Kidney epithelial cell (primary cell): ENCODE measurements at places on chromosomes 1 and 21. TPM values are rescaled to one million over a fixed set of nuclear protein-coding genes. Genes with fewer than 3 reads are reported as not detected.

DNA sequence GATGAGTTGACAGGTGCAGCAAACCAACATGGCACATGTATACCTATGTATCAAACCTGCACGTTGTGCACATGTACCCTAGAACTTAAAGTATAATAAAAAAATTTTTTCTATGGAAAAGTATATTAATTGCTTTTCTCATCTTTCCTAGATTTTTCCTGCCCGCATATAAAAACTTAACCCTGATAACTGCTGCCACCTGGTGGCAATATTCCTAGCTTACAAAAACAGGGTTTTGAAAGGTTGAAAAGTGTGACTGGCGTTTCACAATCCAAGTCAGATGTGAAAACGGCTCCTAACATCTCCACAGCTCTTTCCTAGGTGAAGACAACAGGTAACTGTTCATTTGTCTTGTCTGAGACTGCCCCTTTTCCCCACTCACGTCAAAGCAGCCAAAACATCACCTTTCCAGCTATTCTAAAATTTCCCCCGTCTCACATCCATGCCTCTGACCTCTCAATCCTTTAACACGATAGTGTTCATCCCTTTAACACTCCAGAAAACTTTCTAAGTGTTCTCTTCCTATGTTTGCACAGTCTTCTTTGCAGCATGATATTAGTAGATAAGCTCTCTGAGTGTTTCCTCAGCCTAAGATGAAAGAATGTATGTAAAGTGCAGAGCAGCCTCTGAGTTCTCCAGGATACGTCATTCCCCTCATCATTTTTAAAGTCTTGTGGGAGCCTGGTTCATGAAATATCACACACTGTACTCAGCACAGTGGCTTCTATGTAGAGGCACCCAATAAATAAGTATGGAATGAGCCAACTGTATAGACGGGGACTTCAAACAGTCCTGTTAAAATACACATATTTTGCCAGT, 27.5 kb downstream of the OVGP1 start:
- DNase-seq, result no peak

- DNase-seq, result no peak
Observed at GRCh38 chr1:89633800-89634625, 1.1 kb downstream of the LRRC8C start.

Gene SPTA1
- not detected in 2 replicates for total RNA-seq

- DNase-seq, result no peak
Observed at GRCh38 chr1:178284058-178284457, 190.2 kb downstream of the RASAL2 start.

DNA sequence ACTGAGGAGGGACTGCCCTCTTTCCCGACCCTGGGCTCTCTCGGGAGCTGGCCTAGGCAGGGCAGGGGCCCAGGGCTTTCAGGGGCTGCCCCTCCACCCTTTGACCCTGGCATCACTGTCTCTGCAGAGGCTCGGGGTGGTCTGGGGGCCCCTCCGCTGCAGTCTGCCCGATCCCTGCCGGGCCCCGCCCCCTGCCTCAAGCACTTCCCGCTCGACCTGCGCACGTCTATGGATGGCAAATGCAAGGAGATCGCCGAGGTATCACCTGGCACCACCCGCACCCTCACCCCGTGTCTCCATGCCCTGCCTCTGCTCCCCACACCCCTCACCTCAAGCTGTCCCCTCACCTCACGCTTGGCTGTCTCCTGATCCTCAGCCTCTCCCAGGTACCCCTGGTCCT, 5.5 kb downstream of the AMPD2 start:
- DNase-seq, result no peak

GRCh38 chr1:34460193-34460592, 283.5 kb downstream of the C1orf94 start:
- DNase-seq, result no peak

GRCh38 chr1:10958614-10959013, 53.8 kb upstream of the TARDBP start:
- no peak for DNase-seq

Gene PRRX1
- total RNA-seq, result 0.75 and 2.9 TPM in 2 replicates

GRCh38 chr1:171251042-171251951, 3.0 kb downstream of the FMO1 start:
- DNase-seq, result no peak

DNA sequence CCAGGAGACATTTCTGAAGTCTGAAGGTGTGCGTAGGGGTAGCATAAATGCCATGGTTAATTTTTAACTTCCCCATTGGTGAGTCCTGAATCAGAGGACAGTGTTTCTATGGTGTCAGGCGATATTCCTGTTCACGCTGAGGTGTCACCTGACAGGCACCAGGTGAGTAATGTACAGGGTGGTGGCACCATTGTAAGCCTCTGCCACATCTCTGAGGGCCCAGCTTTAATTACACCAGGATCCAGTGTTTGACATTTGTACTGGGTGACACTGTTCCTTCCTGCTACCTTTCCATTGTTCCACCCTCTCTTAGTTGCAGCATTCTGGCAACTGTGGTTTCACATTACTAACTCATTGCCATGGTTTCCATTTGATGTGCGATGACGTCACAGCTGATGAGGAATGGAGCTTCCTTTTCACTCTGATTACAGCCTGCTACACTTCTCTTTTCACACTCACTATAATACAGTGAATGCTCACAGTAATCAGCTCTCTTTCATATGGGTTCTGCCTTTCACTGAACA, 40.6 kb upstream of the MARK1 start:
- peak; percentile 79 for DNase-seq

DNA sequence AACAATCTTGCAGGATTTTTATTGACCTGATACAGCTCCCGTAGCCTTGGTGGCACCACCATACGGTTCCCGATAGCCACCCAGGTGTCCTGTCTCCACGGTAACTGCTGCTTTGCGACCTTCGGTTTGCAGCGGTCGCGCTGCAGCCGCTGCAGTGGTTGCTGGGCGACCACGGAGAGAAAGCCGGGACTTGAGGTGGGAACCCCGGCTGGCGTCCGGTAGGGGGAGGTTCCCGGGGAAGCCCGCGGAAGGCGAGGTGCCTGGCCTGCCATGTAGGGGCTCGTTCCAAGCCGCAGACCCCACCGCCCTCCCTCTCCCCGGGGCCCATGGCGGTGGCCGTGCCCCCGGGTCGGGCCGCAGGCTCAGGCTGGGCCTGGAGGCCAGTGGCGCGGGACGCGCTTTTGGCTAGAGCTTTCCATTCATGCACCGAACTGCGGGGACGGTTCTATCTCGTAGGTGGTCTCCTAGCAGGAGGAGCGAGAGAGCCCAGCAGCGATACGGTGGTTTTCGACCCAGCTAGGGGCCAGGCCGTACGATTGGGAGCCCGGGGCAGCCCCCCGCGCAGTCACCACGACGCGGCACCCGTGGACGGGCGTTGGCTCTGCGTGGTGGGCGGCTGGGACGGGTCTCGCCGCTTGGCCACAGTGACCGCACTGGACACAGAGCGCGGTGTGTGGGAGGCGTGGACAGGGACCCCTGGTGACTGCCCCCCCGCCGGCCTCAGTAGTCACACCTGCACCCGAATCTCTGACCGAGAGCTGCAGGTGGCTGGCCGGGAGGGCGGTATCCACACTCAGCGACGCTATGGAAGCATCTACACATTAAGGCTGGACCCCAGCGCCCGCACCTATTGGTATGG, at the start of gene KLHDC9:
Gene KLHDC9 (plus strand): TSS at position 152 of the 859 bp plus-strand sequence. CDS start 175 bp downstream, at position 327.
- peak; percentile 79 for DNase-seq
